ENCODE measurements at places on chromosomes 2 and 18.

DNA sequence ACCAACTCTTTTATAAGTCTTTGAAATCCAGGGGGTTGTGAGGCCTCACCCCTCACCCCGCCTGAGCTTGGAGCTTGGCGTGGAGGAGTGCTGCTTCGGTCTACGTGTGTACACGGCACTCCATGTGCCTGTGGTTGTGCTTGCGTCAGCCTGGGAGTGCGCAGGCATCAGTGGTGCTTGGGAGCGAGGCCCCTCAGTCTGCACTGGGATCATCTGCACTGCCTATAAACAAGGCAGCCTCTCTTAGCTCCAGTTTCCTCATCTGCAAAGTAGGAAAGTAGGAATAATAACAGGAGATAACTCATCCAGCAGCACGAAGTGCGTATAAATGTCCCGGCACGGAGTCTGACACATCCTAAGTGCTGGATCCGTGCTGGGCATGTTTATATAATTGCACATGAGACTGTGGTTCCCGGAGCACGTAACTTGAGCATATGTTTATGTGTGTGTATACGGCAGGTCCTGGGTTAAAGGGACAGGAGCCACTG is 1.2 kb downstream of the GYPC start:
- peak; percentile 68 for DNase-seq

- DNase-seq = no peak
These were observed 148.0 kb upstream of the CYRIA start for GRCh38 chr2:16813593-16813992.

- no peak for DNase-seq
These were observed 1.9 kb downstream of the CDH20 start for GRCh38 chr18:61334951-61335683.

DNA sequence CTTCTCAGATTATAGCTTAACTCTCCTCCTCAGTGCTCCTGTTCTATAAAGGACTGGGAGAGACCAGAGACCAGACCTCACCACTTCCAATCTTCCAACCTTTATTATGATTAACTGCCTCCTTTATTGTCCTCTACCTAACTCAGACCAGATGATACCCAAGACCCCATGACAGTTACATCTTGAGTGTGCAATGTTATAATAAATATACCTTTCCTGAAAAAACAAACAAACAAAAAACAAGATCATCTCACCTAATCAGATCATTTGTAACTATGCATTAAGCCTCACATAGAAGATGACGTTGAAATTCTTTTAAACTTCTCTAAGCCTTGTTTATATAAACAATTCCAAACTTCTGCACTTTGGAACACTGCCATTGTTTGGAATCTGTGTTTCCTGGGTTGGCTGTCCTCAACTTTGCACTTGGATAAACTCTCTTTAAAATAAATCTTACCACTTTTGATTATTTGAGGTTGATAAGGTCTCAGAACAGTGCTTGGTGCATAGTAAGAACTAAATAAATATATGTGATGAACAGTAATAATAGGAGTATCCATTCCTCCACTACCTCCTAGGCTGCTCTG is 342.7 kb downstream of the TDRD15 start:
- DNase-seq = no peak

- no peak for DNase-seq
These were observed 45.6 kb upstream of the NEDD4L start for GRCh38 chr18:57998461-57998860.

DNA sequence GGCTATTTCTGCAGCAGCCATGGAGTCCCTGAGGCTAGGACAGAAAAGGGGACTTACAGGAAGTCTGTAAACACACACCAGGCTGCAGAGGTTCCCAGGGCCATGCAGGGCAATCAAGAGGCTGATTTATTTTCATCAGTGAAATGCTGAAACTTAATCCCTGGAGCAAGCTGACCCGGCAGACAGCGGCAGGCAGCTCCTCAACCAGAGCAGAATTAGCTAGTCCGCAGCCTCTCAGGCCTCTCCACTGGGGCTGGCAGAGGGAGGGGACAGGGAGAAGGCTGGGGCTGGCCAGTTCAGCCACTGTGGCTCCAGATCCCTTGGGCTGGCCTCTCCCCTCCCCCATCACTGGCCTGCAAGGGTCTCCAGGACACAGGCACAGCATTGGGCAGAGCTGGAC is 136.3 kb downstream of the TNS1 start:
- DNase-seq = no peak

DNA sequence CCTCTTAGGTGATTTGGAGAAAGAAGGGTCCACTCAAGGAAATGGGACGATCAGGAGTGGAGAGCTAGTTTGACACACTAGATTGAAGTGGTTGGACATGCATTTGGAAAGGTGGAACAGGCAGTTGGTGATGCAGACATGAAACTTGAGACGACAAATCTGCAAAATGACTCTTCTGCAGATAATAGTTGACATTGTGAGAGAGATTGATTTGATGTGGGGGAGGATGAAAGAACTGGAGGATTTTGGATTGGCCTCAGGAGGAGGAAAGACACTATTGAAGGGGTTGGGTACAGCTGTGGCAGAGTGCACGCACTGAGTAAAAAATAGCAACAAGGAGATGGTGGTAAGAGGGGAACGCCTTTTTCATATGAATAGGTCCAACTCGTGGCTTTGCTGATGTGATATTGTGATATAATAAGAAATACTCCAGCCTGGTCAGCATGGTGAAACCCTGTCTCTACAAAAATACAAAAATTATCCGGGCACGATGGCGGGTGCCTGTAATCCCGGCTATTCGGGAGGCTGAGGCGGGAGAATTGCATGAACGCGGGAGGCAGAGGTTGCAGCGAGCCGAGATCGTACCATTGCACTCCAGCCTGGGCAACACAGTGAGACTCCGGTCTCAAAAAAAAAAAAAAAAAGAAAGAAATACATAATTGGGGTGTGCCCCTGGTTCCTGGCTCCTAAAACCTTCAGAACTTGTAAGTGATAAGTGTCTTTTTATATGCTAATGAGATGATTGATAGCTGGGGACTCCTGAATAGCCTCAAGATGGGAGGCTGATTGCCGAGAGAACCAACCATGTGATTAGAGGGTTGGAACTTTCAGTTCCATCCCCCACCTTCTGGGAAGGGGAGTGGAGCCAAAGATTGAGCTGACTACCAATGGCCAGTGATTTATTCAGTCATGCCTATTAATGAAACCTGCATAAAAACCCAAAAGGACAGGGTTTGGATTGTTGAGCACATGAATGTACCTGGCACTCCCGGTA is 9.7 kb downstream of the TTLL4 start:
- DNase-seq = no peak

DNA sequence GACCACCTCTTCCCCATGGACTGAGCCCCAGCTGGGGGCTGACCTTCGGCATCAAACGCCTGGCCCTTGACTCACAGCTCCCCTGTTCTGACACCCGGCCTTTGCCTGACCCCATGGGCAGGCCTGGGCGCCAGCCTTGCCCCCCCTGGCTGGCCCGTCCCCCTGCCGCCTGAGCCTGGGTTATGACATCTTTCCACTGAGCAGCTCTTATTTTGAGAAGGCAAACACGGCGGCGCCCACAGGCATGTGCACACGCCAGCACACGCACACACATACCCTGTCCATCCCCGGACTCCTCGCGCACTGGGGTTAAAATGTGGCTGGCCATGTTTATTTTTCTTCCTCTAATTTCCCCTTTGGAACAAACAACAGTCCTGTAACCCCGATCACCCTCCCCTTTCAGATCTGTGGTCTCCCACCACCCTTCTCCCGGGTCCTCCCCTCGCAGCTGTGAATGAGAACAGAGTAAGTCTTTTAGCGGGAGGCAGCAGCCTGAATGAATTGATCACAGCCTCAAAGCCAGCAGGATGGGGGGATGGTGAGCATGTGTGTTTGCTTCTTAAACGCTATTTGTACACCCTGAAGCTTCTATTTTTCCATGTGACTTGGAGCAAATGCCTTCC is 11.8 kb upstream of the ATOH8 start:
- DNase-seq = no peak

DNA sequence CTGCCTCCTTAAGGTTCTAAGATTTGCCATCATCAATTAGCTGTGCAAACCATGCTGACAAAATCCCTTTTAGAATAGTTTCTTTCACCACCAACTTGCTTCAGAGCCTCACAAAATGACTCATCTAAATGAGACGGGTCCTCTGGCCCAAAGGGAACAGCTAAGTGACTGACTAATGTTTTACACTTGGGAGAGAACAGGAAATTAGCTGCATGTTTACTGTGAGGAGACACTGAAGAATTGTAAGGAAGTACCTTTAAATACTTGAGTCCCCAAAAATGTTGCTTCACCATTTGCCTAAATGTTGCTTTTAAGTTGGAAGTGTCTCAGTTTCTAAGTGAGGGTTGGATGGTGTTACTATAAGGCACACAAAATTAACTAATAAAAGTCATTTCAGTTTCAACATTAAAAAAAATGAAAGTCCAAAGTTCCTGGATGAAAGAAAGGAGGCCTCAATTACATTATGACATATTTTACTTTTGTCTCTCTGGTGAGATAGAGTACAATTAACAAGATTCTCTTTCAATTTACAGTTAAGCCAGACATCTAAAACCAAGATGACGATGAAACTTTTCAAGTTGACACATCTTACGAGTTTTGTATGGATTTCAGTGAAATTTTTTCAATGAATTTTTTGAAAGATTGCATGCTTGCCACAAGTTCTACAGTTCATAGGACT is 229.1 kb upstream of the FN1 start:
- no peak for DNase-seq

- no peak for DNase-seq
These were observed 532.8 kb downstream of the FBXO15 start for GRCh38 chr18:73614812-73615211.

DNA sequence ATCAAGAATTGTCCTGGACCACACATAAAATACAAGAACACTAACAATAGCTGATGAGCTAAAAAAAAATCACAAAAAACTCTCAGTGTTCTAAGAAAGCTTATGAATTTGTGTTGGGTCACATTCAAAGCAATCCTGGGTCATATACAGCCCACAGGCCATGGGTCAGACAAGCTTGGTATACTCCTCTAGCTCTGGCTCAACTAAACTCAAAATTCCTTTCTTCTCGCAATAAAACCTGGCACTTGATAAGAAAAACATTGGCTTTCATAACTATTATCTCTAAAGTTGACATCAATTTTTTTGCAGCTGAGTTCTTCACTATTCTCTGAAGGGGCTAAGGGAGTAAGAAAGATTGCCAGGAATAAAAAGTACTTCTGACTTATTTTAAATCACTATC is 38.3 kb downstream of the FBXO48 start:
- DNase-seq = no peak

DNA sequence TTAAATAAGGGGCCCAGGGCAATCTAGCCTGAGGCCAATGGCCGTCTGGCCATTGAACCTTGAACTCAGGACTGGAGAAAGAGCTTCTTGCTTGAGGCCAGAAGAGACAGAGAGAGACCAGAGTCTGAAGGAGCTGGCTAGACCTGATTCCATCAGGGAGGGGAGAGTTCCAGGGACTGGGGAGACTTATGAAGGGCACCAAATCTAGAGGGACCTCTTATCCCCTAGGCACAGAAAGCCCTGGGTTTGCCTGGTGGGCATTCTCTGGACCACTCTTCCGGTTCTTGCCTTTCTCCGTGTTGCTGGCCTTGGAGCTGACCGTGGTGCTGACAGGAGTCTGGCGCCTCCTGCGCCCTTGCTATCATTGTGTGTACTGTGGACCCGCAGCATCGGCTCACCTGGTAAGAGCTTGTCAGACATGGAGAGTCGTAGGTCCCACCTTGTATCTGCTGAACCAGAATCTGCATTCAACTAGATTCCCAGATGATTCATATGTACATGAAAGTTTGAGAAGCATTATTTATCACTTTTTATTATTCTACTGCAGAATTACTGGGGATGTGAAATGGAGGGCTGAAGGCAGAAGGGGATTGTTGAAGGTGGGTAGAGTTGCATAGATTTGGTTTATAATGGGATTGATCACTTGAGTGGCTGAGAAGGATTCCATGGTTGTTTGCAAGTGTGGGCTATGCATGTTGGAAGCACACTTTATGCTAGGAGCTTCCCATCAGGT is 4.3 kb upstream of the TRPM8 start:
- no peak for DNase-seq

- DNase-seq = no peak
These were observed 58.3 kb downstream of the HPCAL1 start for GRCh38 chr2:10360850-10361588.

DNA sequence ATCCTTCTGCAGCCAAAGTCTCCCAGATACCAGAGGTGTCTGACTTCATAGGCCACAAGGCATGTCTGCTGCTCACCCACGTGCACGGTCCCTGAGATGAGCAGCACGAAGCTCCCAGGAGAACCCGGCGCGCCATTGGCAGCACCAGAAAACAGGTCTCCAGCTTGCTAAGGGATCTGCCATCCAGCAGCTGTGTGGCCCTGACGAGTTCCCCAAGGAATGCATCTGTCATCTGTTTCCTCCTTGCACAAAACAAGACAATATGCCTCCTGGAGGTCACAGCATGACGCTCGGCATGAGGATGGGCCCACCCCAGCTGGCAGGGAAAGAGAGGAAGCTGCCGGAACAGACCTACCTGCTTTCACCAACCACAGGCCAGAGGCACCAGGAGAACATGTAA is 29.2 kb downstream of the HS6ST1 start:
- no peak for DNase-seq

DNA sequence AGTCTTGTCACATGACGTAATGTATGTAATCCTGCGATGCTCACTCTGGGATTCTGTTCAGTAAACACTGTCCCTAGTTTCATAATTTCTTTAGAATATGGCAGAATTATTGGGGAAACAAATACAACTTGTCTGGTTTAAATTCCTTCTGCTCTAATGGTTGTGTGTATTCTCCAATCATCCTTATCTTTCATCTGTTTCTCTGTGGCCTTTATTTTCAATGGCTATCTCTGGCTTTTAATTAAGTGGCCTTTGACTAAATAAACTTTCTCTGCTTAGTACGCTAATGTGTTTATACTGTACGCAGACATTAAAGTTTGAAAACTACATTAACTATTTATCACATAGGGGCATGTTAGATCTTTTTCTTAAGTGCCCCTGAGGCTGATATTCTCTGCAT is 40.9 kb downstream of the CDH7 start:
- DNase-seq = no peak

DNA sequence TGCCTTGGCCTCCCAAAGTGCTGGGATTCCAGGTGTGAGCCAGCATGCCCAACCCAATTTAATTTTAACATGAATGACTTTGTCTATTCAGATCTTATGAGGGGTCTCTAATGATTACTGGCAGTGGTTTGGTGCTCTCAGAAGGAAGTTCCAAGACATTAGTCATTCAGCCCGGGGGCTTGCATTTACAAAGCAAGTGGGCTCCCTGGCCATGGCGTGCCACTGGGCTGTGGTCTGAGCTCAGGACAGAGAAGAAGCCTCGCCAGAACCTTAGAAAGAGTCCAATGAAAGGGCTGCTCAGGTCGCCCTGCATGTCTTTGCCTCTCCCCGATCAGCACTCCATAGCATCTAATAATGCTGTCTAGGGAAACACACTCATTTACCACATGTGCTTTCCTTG is 182.6 kb upstream of the CHAC2 start:
- DNase-seq = no peak

GRCh38 chr2:3639015-3639630 is 18.9 kb upstream of the ALLC start:
- no peak for DNase-seq
